ENCODE measurements at places on chromosomes 1 and 21.

DNA sequence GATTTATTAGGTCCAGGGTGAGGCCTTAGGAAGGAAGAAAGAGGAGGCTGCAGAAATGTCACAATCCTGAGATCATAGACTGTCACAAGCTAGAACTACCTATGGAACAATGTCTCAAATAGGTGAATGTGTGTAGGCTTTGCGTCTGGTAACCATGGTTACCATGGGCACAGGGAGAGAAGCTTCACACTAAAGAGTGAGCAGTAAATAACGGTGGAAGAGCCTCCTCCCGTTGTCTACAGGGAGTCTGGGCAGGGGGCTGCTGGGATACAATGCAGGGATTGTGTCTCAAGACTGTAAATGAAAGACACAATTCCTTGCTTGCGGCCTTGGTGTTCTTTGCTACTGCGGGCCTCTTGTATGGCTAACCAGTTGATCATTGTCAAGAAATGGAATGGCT lies 28.2 kb upstream of the KCNJ6 start:
- no peak for DNase-seq

GRCh38 chr1:214569357-214570004 lies 18.1 kb upstream of the PTPN14 start:
- no peak for DNase-seq

DNA sequence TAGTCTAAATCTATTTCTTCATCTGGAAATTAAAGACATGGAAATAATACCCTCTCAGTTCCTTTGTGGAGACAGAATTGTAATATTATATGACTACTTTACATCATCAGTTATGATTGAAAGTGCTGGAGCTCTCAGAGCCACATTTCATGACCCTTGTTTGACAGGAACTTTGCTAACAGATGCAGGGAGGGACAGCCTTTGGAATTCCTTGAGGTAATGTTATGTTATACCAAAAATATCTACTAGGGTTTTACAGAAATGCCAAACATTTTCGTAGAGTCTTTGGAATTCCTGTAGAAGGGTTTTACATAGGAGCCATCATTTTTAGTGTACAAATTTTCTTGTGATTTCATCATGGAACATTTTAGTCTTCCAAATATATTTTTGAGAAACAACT lies 57.4 kb upstream of the ADAMTS5 start:
- no peak for DNase-seq

- DNase-seq = no peak
Measured at GRCh38 chr1:2198571-2198970, 4.0 kb upstream of the FAAP20 start.

DNA sequence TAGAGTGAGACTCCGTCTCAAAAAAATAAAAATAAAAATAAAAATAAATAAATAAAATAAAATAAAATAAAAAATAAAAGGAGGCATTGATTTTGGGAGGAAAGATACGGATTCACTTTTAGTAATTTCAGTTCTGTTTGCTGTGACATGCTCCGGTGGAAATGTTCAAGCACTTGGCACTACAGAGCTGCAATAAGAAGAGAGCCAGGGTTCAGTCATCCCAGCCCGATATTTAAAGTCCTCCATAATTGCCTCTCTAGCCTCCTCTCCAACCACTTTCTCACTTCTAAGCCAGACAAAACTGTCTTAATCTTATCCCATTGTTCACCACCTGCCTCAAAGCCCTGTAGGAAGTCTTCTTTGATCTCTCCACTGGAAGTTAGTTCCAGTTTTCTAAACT lies 55.0 kb upstream of the MACF1 start:
- no peak for DNase-seq

DNA sequence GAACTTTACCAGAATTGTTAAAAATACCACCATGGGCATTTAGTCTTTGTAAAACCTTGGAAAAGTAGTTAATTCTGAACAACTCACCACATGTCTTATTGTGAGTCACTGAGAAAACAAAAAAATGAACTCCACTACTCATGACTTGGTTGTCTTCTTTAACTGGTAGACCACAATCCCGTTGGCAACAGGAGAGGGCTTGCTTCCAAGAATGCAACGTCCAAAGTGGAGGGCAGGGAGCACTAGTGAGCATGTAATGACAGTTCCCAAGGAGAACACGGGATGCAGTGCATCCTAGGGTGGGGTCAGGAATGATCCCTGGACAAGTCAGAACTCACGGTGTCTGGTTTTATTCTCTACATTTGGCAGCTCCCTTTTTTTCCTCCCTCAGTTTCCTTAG lies 15.2 kb upstream of the HMCN1 start:
- DNase-seq = no peak

GRCh38 chr1:214859647-214860046 lies 222.9 kb upstream of the KCNK2 start:
- DNase-seq = no peak

DNA sequence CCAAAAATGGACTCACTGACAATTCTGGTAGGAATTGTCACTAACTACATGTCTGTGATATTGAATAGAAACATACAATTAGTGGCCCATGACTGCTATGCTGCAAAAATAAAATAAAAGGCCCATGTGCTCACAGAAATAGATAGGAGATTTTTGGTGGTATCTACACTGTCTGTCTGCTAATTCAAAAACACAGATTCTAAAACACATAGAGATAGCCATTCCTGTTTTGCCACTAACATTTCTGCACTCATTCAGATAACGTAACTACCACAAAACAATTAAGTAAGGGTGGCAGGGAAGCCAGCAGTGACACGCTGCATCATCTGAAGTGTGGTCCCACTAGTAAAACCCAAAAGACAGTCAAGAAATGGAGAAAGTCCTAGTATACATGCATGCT lies 202.2 kb upstream of the NFIA start:
- DNase-seq = no peak

DNA sequence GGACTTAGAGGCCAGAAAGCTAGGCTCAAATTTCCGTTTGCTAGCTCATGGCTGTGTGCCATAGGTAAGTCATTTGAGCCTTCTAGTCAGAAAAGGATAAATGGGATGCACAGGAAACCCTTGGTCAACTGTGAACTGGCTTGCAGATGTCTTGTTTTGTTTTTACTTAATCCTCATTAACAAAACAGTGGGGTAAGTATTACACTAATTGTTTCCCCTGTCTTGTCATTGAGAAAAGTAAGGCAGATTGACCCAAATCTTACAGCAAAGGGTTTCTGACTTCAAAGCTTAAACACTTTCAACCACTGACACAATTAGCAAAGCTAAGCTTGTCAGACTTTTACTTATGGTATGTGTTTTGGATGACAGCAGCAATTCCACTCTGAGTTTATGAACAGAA lies 291.3 kb downstream of the NTNG1 start:
- no peak for DNase-seq

DNA sequence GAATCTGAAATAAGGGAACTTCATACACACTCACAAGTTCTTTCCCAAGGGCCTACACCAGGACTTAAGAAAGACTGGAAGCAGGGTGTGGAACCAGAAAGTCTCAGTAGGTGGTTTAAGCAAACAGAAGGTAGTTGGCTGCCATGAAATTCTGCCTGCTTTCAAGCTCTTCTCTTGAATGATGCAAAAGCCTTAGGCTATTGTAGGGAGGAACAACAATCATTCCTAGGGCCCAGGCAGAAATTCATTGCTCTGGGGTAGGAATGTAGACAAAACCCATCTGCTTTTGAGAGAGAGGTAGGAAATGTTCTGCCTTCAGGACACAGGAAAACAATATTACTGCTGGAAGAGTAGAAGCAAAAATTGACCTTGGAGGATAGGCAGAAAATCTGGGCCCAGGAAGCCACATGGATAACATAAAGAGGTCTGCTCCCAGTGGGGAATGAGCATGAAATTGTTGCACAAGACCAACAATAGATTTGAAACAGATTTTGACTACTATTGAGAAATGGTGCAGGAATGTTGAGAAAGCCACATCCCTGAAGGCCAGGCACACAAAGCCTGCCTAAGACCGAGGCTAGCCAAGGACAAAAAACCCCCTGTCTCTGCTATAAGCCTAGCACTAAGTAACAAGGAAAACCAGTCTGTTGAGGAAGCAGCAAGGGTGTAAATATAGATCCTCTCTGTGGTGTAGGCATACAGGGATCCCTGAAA lies 22.7 kb upstream of the SFT2D2 start:
- DNase-seq = no peak

GRCh38 chr1:162660574-162660973 lies 28.3 kb downstream of the DDR2 start:
- DNase-seq = no peak

- DNase-seq = no peak
Measured at GRCh38 chr1:237981223-237981622, 90.5 kb upstream of the ZP4 start.

DNA sequence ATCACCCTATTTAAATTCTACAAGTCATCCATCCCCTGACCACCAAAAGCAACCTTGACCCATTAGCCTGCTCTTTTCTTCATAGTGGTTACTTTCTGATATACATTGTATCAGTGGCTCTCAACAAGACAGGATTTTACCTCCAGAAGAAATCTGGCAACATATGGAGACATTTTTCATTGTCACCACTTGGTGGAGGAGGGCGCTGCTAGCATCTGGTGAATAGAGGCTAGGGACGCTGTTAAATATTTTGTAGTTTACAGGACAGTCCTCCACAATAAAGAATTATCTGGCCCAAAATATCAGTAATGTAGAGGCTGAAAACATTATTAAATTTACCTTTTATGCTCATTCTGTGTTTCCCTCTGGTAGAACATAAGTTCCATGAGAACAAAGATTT lies 6.1 kb downstream of the HSPA13 start:
- DNase-seq = no peak

GRCh38 chr1:39668111-39668510 lies 3.8 kb downstream of the NT5C1A start:
- no peak for DNase-seq

GRCh38 chr1:200874694-200875093 lies 1.9 kb downstream of the GPR25 start:
- DNase-seq = no peak

- DNase-seq = no peak
Measured at GRCh38 chr1:17213782-17214148, 8.8 kb downstream of the PADI1 start.

DNA sequence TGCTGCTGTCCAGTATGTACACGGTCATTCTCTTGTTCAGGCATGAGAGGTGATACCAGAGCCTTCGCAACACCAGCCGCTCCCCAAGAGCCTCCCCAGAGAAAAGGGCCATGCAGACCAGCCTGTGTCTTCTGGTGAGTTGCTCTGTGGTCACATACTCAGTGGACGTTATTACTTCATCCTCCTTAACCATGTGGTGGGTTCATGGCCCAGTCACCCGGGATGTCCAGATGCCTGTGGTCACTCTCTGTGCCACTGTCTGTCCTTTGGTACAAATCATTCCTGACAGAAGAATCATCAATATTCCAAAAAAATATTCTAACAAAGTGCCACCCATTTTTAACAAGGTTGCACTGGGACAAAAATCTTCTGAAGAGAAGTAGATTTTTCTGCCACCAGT lies 8.8 kb upstream of the ZNF124 start:
- DNase-seq = no peak

DNA sequence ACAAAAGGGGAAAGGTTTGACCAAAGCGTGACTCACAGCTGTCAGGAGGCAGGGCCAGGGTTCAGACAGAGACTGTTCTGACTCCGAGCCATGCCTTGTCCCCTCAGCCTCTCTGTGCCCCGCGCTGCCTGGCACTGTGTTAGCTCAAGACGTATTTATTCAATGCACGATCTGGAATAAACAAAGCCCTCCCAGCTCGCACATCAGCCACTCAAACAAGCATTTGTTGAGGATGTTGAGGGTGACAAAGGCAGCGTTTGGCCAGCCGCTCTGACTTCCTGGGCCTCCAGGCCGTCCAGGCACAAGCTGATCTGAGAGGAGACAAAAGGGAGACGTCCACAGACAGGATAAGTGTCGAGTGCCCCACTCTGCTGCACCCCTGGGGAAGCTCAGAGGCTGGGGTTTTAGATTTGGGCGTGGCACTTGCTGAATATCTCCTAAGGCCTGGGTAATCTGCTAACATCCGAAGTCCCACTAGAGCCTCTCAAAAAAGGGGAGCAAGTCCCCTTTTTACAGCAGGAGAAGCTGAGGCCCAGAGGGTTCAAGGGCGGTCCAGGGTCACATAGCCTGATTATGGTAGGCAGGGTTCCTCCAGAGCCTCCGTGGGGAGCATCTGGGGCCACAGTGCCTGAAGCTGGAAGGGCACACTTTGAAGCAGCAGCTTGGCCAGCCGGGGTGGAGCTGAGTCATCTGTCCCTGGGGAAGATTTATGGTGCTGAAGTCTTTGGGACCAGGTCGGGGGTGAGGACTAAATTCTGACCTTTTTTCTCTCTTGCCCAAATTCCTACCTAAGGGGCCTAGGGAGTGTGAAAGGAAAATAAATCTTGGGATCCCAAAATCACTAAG lies 95.9 kb downstream of the SPSB1 start:
- no peak for DNase-seq

GRCh38 chr1:221456918-221457317 lies 285.0 kb downstream of the DUSP10 start:
- no peak for DNase-seq

DNA sequence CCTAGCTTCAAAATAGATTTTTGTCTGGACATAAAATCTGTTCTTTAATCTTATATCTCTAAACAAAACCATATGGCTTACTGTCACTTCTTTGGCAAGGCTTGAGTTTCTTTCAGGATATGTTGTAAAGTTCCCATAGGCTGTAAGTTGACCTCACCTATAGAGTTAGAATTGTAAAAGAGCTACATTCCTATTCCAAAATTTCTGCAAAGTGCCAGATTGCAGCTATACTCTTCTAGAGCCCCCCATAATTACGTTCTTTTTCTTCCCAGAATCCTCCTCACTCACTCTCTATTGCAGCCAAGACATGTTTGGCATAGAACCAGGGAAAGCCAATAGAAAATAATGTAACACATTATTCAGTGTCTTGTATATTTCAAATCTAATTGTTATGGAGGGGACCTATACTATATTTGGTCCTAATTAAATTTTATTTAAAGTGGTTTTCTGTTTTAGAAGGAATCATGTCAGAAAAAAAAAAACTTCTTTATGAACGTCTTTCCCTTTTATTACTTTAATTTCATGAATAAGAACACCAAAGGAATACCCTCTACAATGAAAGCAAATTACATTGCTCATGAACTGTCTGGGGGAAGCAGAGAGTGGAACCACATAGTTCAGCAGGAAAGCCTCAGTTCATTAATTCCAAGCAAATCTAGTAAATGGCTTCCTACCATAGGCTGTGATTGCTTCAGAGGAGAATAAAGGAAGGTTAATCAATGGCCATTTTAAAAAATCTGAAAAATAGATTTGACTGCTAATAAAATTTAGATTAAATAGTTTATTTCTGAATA lies 22.3 kb downstream of the CTTNBP2NL start:
- DNase-seq = no peak

GRCh38 chr1:162456323-162456722 lies 41.3 kb upstream of the UHMK1 start:
- no peak for DNase-seq

DNA sequence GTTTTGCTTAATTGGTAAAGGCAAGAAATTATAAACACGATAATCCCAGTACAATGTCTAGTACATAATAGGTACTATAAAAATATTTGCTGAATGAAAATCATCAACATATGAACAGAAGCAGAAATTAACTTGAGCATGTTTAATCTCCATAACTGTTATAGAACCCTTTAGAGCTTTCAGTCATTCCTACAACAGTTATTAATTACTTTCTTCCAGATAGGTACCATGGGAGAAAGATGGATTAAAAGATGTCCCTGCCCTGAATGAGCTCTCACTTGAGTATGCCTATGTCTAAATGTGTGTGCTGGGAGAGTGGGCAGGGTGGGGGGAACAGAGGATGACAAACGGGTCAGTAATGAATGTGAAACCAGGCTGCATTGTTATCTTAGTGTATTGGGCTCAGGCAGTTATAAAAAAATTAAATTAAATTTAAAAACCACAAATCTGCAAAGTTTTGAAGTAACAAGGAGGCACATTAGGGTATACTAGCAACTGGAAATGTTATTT lies 2.4 kb downstream of the EPS15 start:
- DNase-seq = no peak

- DNase-seq = no peak
Measured at GRCh38 chr1:201309416-201309815, 26.1 kb downstream of the PKP1 start.
